ENCODE measurements at places on chromosomes 7 and 10.

GRCh38 chr10:20745556-20746375, 151.3 kb downstream of the NEBL start:
- DNase-seq: no peak

GRCh38 chr7:36054637-36055036, 98.4 kb upstream of the EEPD1 start:
- DNase-seq: no peak

DNA sequence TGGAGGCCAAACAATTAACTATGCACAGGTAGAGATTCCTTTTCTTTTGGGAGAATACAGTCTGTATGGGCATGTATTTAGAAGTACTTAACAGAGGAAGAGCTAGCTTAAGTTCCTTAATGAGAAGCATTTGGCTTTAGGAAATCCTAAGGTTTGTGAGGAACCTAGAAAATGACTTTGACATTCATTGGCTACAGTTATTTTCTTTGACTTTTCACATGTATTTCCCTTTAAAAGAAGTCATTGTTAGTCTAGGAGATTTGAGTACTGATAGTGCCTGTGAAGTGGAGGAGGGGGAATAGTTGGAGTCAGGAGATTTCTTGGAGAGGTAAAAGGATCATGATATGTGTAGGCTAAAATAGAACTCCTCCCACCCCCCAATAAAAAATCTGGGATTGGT, 3.6 kb downstream of the HELLS start:
- no peak for DNase-seq

DNA sequence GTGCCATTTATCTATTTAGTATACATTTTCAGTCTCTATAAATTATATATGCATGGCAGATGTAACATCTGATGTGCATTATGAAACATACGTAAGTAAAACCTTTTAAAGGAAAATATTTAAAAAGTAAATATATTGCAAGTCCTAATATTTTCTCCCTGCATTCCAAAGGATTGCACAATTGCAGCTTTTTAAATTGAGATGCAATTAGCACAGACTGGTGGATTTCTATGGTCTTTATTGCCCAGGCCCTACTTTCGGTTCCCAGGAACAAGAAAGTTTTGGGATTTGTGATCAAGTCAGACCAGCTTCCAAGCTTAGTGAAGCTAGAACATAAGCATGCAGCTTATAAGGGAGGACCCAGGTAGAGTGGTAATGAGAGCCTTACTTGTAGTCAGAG, 337.8 kb downstream of the NRG3 start:
- no peak for DNase-seq

- DNase-seq: no peak
Measured at GRCh38 chr7:148753224-148753623, 54.5 kb downstream of the CUL1 start.

DNA sequence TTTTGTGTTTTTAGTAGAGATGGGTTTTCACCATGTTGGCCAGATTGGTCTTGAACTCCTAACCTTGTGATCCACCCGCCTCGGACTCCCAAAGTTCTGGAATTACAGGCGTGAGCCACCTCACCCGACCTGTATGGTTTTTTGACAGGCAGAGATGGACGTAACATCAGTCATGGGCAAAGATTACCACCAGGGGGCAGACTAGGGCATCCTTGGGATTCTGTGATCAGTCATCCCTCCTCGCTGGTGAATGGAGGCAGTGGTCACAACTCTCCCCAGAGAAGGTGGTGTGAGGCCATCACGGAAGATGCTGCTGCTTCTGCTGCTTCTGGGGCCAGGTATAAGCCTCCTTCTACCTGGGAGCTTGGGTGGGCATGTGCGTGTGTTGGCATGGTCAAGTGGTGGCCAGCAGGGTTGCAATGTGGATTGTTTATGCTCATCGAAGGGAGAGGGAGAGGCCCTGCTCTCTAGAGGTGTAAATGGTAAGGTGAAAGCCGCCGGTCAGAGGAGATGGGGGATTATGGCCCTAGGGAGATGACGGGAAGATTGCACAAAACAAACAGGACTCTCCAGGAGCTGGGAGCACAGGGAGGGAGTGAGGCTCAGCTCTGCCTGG, 122.7 kb upstream of the PRSS1 start:
- peak; percentile 47 for DNase-seq

- no peak for DNase-seq
Measured at GRCh38 chr7:111239437-111239836, 148.5 kb downstream of the LRRN3 start.

DNA sequence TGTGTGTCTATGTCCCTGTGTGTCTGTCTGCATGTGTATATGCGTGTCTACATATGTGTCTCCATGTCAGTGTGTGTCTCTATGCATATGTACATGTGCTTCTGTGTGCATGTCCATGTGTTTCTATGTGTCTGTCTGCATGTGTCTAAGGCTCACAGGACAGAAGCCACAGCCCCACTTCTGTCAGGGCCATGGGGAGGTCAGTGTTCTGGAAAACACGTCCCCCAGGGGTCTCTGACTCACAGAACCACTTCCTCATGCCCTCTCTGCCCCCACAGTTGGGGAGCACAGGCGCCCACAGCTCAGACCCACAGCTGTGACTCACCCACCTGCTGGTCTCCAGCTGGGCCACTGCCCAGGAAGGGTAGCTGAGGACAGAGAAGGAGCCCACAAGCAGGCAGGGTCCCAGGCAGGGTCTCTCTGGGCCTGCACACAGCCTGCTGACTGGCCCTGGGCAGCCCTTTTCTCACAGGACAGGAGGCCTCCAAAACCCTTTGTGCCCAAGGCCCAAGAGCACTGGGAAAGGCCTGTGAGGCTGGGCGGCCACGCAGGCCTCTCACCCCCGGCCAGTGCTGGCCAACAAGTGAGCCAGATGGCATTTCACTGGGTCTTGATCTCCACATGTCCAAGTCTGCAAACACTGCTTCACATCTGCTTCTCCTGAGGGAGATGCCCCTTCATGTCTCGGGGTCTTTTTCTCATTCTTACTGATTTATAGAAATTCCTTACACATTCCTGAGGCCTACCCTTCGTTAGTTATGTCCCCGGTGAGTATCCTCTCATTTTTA, 102.9 kb upstream of the FAM20C start:
- DNase-seq: peak; percentile 4

- DNase-seq: no peak
Measured at GRCh38 chr10:88992921-88993524, 2.4 kb downstream of the FAS start.

- no peak for DNase-seq
Measured at GRCh38 chr7:2628130-2628482, 3.7 kb upstream of the TTYH3 start.

- no peak for DNase-seq
Measured at GRCh38 chr7:91533996-91534395, 269.8 kb downstream of the FZD1 start.

- DNase-seq: no peak
Measured at GRCh38 chr7:40298421-40298820, 163.6 kb downstream of the SUGCT start.

GRCh38 chr7:134741907-134742635, 37.4 kb upstream of the CALD1 start:
- DNase-seq: no peak

GRCh38 chr7:30795161-30795948, 24.1 kb downstream of the MINDY4 start:
- no peak for DNase-seq
